ENCODE measurements at places on chromosomes 5 and 9.

- DNase-seq, result no peak
Measured at GRCh38 chr9:75017378-75017777, 10.7 kb downstream of the CARNMT1 start.

DNA sequence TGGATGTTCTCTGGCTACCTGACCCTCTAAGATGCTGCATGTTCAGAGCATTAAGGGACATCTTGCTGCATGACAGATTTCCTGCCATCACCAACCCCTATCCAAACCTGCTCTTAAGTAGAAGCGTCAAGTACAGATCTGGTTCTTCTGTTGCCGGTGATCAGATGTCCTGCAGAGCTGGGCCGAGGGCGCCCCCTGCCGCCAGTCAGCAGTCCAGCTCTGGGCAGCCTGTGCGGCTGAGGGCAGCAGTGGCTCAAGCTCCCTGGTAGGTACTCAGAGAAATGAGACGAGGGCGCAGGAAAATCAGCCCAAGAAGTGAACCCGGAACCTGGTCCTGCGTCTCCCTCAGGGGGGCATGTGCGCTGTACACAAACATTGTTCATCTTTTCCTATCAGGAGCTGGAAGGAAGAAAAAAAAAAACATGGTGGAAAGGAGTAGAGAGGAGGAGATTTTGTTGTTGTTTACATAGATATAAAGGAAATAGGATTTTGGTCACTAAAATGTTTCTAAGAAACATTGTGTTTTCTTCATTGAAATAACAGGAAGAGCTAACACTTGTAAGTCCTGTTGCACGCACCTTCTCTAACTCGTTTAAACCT lies 95.8 kb downstream of the CFAP90 start:
- DNase-seq, result no peak

- no peak for DNase-seq
Measured at GRCh38 chr5:65068410-65068809, 299.7 kb downstream of the CWC27 start.

DNA sequence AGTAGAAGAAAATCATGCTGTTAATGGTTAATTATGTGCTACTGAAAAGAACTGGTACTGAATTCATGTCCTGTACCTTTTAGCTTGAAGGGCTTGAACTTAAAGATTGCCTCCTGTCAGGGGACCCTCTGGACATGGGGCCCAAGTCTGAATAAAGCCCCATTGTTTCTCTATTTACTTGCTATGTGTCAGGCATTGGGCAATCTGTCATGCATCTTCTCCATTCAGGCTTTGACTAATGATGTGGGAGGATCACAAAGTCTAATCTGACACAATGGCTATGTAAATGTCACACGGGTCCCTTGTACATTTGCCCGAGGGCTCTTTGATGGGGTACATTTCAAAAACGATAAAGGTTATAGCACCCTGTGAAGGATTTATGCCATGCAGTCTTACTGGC lies 64.0 kb upstream of the TUSC1 start:
- no peak for DNase-seq

GRCh38 chr5:34657274-34657921 lies 1.3 kb downstream of the RAI14 start:
- no peak for DNase-seq

- DNase-seq, result no peak
Measured at GRCh38 chr9:13215791-13216554, 63.5 kb downstream of the MPDZ start.

DNA sequence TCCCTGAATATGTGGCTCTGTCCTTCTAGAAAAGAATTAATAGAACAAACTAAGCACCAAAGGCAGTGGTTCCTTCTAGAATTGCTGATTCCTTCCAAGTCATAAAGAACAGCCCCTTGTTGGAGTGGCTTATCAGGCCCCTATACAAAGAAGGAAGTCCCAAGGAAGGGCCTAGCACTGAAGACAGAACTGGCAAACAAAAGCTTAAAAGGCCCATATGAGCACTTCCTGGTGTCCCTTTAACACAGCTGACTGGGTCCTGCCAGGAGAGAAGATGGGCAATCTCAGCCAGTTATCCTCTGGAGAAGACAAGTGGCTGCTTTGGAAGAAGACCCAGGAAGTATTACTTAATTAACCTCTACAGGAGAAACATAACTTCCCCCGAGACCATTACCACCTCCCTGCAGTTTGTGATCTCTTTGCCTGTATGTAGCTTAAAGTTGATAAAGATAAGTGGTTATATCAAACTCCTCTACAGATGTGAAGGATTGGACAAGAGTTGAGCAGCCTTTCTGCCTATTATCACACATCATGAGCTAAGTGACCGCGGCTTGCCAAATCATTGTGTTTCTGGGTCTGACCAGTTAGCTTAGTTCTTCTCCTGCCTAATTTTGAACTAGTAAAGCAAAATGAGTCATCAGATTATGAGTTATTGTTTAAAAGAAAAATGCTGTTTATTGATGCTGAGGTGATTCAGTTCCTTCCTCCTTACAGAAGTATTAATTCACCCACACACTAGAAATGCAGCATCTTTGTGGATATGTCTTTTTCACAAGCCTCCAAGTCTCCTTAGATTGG lies 13.3 kb upstream of the STING1 start:
- no peak for DNase-seq

DNA sequence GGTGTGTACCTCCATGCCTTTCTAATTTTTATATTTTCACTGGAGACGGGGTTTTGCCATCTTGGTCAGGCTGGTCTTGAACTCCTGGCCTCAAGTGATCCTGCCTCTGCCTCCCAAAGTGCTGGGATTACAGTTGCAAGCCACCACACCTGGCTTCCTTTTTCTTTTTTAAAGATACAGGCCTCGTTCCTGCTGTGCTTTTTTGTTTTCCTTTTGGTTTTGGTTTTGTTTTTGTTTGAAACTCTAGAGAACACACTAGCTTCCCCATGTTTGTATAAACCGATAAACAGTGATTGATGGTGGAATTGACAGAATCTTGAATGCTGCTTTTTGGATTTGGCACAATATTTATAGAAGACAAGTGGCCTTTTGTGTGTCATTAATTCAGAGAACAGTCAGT lies 1603.4 kb downstream of the MAT2B start:
- DNase-seq, result no peak

All from effector CD8-positive, alpha-beta T cell (primary cell).